ENCODE measurements at places on chromosomes 16 and 17.

DNA sequence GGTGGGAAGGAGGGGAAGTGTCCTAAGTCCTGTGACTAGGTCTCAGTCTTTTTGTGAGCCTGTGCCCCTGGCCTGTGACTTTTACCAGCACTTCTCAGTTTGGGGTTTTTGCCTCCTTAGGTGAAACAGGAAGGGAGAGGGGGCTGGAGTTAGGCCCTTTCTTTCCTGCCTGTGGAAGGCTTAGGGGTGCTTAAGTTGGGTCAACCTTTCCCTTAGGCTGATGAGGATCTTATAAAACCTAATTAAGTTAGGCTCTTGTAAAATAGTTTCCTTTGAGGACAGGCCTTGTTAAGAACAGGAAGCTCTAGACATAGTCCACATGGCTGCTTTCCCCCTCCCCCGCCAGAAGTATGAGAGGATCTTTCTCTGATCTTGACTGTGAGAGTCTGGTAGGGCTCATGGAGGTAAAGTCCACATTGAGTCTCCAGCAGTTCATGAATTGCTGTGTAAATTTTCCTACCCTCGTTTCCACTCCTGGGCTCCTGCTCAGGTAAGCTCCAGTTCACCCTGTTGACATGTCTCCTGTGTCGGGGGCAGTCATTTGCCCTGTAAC is 17.0 kb upstream of the DNASE1 start:
- no peak for DNase-seq

GRCh38 chr16:19085679-19086200 is 18.3 kb downstream of the COQ7 start:
- DNase-seq, result no peak

- no peak for DNase-seq
These were observed 26.1 kb downstream of the SOCS1 start for GRCh38 chr16:11229906-11230305.

DNA sequence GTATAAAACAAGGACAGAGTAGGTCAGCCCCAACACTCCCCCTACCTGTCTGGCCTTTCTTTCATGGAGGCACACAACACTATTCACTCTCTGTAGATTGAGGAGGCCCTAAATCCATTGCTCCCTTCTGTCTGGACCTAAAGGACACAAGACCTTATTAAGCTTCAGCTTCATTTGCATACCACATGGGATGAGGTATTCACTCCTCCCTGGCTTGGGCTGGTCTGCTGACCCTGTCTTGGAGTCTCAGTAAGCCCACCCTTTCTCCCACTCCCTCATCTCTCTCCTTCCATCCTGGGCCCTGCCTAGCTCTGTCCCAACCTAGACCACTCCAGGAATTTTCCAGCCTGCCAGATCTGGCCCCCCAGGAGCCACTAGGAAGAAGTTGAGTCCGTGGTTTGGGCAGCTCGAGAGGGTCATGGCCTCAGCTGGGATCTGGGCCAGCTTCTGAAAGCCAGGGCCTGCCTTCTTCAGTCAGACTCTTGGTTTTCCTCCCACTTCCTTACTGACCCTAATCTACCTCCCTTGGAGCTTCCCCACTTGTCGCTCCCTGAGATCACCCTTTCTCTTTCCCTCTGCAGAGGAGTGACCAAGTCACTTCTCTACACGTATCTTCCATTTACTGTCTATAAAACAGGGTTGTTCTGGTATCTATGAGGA is 6.5 kb upstream of the LLGL1 start:
- no peak for DNase-seq

- DNase-seq, result no peak
These were observed 24.3 kb downstream of the G6PC3 start for GRCh38 chr17:44094701-44095387.

- no peak for DNase-seq
These were observed 31.6 kb upstream of the CDH15 start for GRCh38 chr16:89139907-89140361.

GRCh38 chr17:1736348-1737281 is 6.1 kb upstream of the SERPINF2 start:
- DNase-seq, result no peak

- DNase-seq, result no peak
These were observed 933 bp downstream of the CCR7 start for GRCh38 chr17:40564195-40564882.

DNA sequence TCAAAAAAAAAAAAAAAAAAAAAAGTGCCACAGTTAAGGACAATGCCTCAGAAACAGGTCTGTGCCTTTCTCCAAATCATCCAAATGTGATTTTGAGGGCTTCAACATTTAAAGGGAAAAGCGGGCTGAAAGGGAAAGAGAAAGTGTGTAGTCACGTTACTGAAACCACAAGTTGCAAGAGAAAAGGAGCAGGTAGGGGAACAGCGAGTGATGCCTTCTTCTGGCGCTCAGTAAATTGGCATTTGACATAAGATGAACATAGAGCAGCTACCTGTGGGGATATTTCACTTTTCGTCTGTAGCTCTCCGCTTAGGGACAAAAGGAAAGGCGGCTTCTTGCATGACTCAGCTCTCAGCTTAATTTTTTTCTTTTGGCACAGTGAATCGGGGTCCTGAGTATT is 11.1 kb downstream of the CMTM2 start:
- DNase-seq, result no peak

GRCh38 chr17:39653662-39654331 is 11.4 kb upstream of the TCAP start:
- DNase-seq, result no peak

DNA sequence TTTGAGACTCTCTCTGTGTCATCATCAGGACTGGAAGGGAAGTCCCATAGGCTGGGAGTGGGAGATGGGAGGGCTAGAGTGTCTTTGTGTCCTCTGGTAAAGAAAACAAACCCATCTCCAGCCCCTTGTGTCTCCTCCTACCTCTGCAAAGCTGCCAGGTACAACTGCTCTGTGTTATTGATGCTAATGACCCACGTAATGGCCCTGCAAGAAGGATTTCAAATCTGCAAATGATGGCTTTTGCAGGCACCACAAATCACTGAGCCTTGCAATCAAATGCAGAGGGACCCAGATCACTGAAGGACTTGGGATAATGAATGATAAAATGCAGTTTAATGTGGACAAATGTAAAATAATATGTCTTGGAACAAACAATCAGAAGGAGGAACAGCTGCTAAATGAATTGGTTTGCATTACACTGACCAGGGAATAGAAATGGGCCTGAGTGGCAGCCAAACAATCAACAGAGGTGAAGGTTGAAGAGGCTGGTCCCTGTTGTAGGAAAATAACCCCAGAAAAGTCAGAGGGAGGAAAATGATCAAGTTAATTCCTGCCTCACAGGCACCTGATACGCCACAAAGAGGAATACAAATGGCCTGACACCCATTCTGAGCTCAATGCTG is 425.1 kb downstream of the UTP18 start:
- no peak for DNase-seq

GRCh38 chr17:40095944-40096791 is 4.2 kb downstream of the NR1D1 start:
- DNase-seq, result no peak

DNA sequence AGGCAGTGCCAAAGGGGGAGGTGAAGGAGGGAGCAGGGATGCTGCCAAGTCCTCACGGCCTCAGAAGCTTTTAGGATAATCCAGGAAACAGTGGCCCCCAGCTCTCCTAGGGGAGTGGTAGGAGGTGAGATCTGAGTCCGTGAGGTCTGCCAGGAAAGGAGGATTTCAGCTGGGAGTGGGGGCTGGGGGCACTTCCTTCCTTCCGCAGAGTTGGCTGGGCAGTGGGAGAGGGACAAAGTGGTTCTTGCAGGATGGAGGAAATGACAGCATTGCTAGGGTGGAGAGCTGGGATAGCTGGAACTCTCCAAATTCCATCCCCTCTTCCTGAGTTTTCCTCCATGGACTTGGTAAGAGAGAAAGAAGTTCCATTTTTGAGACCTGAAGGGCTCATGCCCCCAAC is 4.8 kb upstream of the SP6 start:
- no peak for DNase-seq

GRCh38 chr17:50472286-50472685 is 3.6 kb upstream of the CHAD start:
- DNase-seq, result no peak

GRCh38 chr17:22695228-22695619 is 1002.9 kb downstream of the KCNJ18 start:
- DNase-seq, result no peak

DNA sequence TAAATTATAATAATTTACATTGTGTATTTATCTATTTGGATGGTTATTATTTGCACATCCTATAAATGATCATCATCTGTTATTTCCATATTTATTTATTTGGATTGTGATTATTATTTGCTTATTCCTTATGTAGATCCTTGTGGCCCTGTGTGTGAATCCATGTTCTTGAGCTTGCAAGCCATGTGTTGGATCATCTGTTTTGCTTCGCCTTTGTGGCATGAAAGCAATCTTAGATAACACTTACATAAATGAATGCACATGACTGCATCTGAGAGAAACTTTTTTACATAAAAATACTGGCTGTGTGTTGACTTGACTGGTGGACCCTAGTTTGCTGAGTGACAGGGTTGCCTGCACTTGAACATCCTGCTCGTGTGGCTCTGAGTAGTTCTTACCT is 1024.5 kb upstream of the RBFOX1 start:
- no peak for DNase-seq

DNA sequence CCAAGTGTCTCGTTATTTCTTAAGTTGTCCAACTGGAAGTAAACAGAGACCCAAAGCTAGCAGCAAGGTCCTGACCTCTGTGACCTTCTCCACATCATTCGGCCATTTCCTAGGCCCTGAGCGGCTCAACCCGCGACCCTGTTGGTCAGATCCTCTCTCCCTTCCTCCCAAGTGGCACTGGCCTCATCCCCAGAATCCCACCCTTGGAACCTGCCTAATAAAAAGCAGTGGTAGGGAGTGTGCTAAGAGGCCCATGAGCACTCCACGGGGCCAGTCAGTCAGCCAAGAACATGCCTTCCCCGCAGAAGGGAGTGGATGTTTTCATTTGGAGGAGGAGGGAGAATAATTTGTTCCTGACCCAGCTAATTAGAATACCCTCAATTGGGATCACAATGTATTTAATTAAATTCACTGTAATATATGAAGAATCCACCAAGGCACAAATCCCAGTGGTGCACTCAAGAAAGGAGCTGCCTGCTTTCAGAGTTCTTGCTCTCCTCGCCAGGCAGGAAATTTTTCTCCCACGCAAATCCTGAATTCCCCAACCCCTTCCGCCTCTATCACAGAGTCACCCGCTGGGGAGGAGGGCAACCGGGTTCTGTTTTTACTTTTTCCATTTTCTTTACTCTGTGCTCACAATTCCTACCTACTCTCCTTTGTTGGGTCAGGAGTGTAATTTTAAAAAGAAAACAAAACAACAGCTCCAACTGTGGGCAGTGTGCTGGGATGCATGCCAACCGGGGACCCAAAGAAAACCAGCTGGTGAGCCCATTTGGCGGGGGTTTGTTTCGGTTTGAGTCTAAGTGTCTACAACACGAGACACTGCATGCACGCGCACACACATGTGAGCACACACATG is 153.4 kb downstream of the ZFHX3 start:
- no peak for DNase-seq

DNA sequence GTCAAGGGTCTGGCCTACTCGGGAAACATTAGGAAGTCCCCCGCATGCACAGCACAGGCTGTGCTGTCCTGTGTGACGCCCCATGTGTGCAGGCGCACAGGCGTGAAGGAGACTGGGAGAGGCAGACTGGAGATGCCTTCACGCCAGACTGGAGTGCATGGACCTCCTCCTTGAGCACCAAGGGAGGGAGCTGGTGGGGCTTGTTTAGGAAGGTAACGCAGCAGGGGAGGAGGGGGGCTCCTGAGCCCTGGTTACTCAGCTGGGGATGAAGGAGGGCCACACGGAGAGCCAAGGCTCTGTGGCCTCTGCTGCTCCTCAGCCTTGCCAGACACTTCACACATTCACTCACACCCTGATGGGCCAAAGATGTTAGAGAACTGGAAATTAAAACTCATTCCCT is 7.7 kb downstream of the HSDL1 start:
- no peak for DNase-seq

- no peak for DNase-seq
These were observed 34.8 kb downstream of the SOST start for GRCh38 chr17:43723697-43724359.

- no peak for DNase-seq
These were observed 4.1 kb downstream of the IL4R start for GRCh38 chr16:27317738-27318391.

DNA sequence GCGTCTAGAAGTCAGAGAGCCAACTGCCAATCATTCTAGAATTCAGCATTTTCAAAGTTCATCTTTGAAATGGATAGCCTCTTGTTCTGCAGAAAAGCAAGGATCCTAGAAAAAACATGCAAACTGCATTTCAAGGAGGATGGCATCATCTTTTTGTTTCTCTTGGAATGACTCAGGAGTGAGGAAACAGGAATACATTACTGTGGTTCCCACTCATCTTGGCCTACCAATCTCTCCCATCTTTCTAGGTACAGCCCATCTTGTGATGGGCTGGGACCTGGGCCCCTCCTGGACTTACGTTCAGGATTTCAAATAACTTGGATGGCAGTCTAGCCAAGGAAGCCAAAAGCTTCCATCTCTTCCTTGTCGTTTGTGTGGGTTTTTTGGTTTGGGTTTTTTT is 363.4 kb downstream of the CDH13 start:
- no peak for DNase-seq

GRCh38 chr17:76532072-76532651 is 5.3 kb downstream of the CYGB start:
- DNase-seq, result no peak

DNA sequence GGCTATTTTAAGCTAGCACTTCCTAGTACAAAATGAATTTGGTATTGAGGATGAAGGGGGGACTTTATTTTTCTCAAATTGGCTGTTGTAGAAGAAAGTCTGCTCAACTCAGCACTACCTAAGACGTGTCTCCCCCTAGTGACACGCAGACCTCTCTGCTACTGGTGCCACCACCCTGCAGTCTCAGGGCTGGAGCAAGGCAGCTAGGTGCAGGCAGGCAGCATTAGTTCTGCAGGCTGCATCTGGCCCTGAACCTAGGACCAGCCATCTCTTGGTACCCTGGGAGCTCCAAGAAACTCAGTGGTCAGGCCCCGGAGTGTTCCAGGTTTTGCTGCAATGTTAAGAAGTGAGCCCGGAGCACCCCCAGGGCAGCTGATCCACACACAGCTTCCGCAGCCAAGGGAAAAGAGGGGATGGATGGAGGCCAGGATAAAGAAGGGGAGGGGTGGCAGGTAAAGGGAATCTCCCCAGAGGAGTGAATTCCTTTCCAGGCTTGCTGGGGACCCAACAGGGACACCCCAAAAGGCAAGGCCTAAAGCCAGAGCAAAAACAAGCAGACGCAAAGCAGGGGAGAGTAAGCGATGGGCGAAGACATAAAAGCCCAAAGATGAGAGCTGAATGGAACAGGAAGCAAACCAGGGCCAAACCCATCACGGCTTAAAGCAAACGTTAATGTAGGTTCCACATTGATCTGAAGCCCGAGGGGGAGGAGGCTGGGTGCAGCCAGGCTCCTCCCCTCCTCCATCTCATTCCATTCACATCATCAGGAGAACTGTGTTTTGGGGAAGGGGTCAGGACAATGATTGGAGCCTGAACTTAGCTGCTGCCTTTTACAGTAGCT is 200.5 kb downstream of the ZFHX3 start:
- DNase-seq, result no peak

GRCh38 chr17:38421871-38422827 is 6.1 kb upstream of the ARHGAP23 start:
- DNase-seq, result no peak

All from iPS DF 19.7 (cell line).